ENCODE measurements at places on chromosomes 13 and 19. TPM values are rescaled to one million over a fixed set of nuclear protein-coding genes. Genes with fewer than 3 reads are reported as not detected.

ENOX1 gene
- total RNA-seq: 3.8 TPM

TNFRSF19 gene
- total RNA-seq: 74.8 TPM

DNA sequence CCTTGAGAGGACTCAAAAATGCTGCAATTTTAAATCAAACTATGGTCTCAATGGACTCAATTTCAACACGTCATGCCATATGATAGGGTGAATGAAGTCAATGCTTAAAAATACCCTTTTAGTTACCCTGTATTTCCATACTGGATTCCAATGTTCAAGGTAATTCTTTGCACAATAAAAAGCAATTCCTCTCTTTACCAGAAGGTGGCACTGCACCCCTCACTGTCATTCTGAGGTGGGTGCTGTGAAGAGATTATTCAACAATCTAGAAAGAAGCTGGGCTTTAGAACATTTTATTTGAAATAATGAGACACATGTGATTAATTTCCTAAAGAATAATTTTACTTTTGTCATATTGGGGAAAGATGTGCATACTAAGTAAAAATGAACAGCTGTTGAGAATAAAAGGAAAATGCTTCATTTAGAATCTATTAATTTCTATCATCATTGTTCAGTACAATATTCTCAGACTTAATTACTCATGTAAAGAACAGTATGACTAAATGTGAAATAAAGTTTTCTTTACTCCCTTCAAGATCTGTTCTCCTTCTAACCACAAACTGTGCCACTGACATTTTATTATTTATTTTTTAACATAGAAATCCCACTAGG, 789.1 kb downstream of the GPC5 start:
- H3K4me1 ChIP-seq: no peaks in the 10 kb centered on the region
- no peak overlapping the region for H3K4me3 ChIP-seq
- DNase-seq: peak; percentile 28
- no peak overlapping the region for H3K27ac ChIP-seq
- no peaks in the 10 kb centered on the region for H3K27me3 ChIP-seq

- peaks cover 5% of the 10 kb centered on the region for H3K36me3 ChIP-seq
- no peak overlapping the region for H3K4me3 ChIP-seq
- DNase-seq: no peak
- H3K4me1 ChIP-seq: no peaks in the 10 kb centered on the region
- no peak overlapping the region for H3K27ac ChIP-seq
- H3K27me3 ChIP-seq: no peaks in the 10 kb centered on the region
Measured at GRCh38 chr13:35744566-35745178, 268.2 kb upstream of the MAB21L1 start.

DNA sequence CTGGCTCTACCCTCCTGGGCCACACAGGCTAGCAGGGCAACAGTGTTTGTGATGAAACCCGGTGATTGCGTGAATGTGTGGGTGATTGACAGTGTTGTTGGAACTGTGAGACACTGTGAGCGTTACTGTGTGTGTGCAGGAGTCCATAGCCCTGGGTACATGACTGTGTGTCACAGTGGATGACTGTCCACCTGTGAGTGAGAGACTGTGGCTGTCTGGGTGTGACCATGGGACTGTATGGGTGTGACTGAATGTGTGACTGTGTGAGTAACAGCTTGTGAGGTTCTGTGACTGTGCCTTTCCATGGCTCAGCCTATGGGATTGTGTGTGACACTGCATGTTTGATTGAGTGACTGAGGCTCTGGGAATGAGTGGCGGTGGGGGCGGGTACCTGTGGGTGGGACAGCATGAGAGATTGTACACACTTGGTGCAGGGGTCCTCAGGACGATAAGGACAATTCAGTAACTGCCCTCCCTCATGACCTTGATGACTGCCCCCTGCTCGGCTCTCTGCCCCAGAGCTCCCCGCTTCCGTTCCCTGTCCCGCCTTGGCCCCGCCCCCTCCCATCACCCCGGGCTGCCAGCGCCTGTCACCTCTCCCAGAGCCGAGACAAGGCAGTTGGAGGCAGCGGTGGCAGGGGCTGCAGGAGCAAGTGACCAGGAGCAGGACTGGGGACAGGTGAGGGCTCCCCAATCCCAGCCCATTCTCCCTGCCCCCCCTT, at the start of gene GIPR:
Gene GIPR (plus strand): TSS at position 602 of the 722 bp plus-strand sequence. CDS start 1,300 bp downstream, outside the sequence.
- H3K4me3 ChIP-seq: peak within 1 kb of the TSS; percentile 83
- H3K27me3 ChIP-seq: peaks cover 64% of the 10 kb centered on the region
- H3K36me3 ChIP-seq: no peaks in the 10 kb centered on the region
- peaks cover 32% of the 10 kb centered on the region for H3K4me1 ChIP-seq
- peak; percentile 47 for DNase-seq

GRCh38 chr19:16654627-16655026, 5.3 kb downstream of the SMIM7 start:
- H3K4me3 ChIP-seq: peak overlapping the region; percentile 40
- DNase-seq: no peak
- H3K36me3 ChIP-seq: peaks cover 43% of the 10 kb centered on the region

ETV2 gene
- 1.8 TPM for total RNA-seq

GRCh38 chr19:32178401-32178800, 167.0 kb upstream of the ZNF507 start:
- DNase-seq: no peak
- no peak overlapping the region for H3K4me3 ChIP-seq
- no peaks in the 10 kb centered on the region for H3K36me3 ChIP-seq
- no peaks in the 10 kb centered on the region for H3K4me1 ChIP-seq

DNA sequence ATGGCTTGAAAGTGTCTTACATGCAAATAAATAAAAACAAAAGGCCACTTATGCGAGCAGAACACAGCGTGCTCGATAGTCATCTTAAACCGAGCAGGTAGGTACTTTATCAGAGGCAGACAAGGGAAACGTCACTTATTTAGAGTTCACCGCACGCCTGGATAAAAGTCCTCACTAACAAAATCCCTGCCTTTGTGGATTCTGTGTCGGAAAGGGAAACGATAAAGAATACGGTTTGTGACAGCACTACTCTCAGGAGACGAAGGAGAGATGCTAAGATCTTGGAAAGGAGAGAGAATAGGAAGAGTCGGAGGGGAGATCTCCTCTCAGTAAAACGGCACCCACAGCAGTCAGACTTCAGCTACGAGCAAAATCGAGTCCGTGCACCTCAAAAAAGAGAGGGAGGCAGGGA, 581 bp downstream of the RCBTB1 start:
- H3K27ac ChIP-seq: peak overlapping the region; percentile 76
- peaks cover 24% of the 10 kb centered on the region for H3K4me1 ChIP-seq
- DNase-seq: no peak
- H3K27me3 ChIP-seq: no peaks in the 10 kb centered on the region

- H3K4me1 ChIP-seq: peaks cover 16% of the 10 kb centered on the region
- H3K36me3 ChIP-seq: no peaks in the 10 kb centered on the region
- H3K27ac ChIP-seq: no peak overlapping the region
- no peaks in the 10 kb centered on the region for H3K27me3 ChIP-seq
- DNase-seq: no peak
- H3K4me3 ChIP-seq: no peak overlapping the region
Measured at GRCh38 chr13:50526661-50527071, 316.8 kb downstream of the DLEU7 start.

PSG2 gene
- total RNA-seq: not detected

- no peak overlapping the region for H3K4me3 ChIP-seq
- no peaks in the 10 kb centered on the region for H3K36me3 ChIP-seq
- no peaks in the 10 kb centered on the region for H3K27me3 ChIP-seq
- no peak overlapping the region for H3K27ac ChIP-seq
- H3K4me1 ChIP-seq: peaks cover 55% of the 10 kb centered on the region
Measured at GRCh38 chr19:16589917-16590316, 17.7 kb upstream of the SLC35E1 start.

- peaks cover 14% of the 10 kb centered on the region for H3K36me3 ChIP-seq
- no peak overlapping the region for H3K4me3 ChIP-seq
- H3K4me1 ChIP-seq: peaks cover 18% of the 10 kb centered on the region
- no peak for DNase-seq
- no peak overlapping the region for H3K27ac ChIP-seq
Measured at GRCh38 chr19:5245631-5246553, 94.7 kb downstream of the PTPRS start.

- H3K27ac ChIP-seq: no peak overlapping the region
- no peak for DNase-seq
- H3K36me3 ChIP-seq: no peaks in the 10 kb centered on the region
- no peak overlapping the region for H3K4me3 ChIP-seq
- H3K27me3 ChIP-seq: peaks cover 2% of the 10 kb centered on the region
- peaks cover 5% of the 10 kb centered on the region for H3K4me1 ChIP-seq
Measured at GRCh38 chr13:102002287-102002686, 399.6 kb downstream of the FGF14 start.

DNA sequence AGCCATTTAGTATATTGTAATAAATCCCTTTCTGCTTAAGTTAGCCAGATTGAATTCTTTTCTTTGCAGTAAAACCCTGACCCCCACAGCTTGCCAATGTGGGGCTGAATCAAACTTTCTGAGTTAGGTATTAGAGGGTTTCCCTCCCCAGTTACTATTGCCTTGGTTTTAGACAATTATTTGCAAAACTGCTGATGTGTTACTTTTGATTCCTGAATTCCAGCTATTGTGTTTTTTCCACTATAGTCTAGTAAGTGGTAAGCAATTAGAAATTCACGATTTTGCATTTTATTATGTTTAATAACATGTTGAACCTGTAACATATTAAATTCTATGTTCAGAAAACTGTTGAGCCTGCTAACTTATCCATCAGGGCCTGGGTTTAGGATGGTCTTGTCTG, 391.5 kb downstream of the DLEU7 start:
- H3K27ac ChIP-seq: no peak overlapping the region
- no peaks in the 10 kb centered on the region for H3K27me3 ChIP-seq
- H3K4me1 ChIP-seq: no peaks in the 10 kb centered on the region
- DNase-seq: no peak
- H3K36me3 ChIP-seq: no peaks in the 10 kb centered on the region

GRCh38 chr13:26246154-26246553, 7.8 kb upstream of the CDK8 start:
- peaks cover 14% of the 10 kb centered on the region for H3K27me3 ChIP-seq
- no peak overlapping the region for H3K27ac ChIP-seq
- no peak for DNase-seq
- no peaks in the 10 kb centered on the region for H3K4me1 ChIP-seq
- H3K4me3 ChIP-seq: no peak overlapping the region
- no peaks in the 10 kb centered on the region for H3K36me3 ChIP-seq
